ENCODE measurements at places on chromosomes 7 and 10.

DNA sequence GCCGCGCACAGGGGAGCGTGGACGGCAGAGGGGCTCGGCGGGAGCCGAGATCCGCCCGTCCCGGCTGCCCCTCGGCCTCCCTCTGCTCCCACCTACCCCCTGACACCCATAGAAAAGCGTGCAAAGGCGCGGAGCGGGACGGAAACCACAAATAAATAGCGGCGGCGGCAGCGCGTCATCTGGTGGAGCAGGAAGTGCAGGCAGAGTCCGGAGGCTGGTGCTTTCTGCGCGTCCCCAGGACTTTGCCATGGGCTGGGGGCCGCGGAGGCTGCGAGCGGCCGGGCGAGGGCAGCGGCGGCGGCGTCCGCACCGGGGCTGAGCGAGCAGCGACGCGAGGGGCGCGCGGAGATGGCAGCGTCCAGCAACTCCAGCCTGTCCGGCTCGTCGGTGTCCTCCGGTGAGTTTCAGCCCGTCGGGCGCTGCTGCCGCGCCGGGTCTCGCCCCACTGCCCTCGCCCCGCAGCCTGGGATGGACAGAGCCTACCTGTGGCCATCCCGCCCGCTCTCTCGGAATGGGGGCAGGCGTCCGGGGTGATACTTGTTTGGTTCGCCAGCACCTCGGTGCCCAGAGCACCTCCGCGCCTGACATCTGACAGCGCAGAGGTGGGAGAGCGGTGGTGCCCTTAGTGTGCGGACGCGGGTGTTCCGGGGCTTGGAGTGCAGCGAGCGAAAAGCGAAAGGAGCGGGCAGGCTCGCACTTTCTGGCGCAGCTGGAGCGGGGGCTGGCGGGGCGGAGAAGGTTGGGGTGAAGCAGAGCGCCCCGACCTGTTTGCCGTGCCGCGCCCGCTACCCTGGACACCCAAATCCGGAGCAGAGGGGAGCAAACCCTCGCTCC, at the start of gene CHN2:
TSS of gene CHN2 (plus strand) at position 182 of the 834 bp plus-strand sequence.
- DNase-seq: peak; percentile 31

GRCh38 chr7:81774551-81774950, 4.7 kb upstream of the HGF start:
- DNase-seq: no peak

DNA sequence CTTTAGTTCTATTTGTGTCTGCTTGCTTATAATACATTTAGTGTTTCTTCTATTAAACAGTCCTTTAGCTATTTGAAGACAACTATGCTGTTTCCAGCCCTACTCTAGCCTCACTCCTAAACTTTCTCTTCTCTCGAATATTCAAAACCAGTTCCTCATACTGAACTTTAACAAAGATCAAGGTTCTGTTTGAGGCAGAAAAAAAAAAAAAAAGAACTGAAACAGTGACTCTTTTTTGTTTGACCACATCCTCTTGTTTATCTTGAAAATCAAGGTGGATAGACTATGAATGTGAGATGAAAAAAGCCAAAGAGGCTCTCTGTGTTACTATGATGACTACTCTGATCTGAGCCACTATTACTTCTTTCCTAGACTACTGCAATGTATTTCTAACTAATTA, 154.3 kb downstream of the ZNF365 start:
- no peak for DNase-seq

DNA sequence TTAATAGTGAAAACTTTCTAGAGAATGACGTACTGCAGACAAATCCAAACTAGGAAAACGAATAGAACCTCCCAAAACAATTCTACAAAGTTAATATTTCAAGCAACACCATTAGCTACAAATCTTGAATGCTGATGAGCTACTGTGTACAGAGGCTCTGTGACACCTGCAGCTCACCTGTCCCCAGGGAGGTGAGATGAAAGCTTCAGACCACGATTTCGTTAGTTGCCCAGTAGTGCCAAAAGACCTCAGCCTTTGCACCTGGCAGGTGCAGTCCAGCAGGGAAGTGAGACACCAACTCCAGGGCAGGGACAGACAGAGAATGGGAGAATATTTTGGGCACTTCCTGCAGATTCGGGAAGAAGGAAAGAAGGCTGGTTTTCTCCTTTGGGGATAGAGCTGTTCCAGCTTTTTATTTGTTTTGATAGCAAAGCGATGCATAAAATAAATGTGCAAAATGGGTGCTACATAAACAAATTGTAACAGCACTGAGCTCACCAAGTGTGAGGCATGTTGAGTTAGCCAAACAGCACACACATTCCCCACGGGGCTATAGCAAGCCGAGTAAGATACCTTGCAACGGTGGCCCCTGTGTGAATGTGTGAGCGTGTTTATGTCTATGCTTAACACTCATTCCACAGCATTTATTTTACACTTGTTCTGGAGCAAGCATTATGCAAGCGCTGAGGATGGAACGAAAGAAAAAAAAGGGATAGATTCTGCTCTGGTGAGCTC, 1024.8 kb upstream of the AUTS2 start:
- no peak for DNase-seq

DNA sequence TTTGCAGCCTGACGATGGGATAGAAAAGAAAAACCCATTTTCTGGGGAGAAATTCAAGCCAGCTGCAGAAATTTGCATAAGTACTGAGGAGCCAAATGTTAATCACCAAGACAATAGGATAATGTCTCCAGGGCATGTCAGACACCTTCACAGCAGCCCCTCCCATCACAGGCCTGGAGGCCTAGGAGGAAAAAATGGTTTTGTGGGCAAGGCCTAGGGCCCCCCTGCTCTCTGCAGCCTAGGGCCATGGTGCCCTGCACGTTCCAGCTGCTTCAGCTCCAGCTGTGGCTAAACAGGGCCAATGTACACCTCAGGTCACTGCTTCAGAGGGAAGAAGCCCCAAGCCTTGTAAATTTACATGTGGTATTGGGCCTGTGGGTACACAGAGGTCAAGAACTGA, 158.2 kb downstream of the VWC2 start:
- no peak for DNase-seq
